Endothelial cell of umbilical vein (primary cell): ENCODE measurements at places on chromosomes 3 and 15. TPM values are rescaled to one million over a fixed set of nuclear protein-coding genes. Genes with fewer than 3 reads are reported as not detected.

- H3K4me1 ChIP-seq = no peaks in the 10 kb centered on the region
- H3K27me3 ChIP-seq = no peaks in the 10 kb centered on the region
- H3K36me3 ChIP-seq = no peaks in the 10 kb centered on the region
- no peak overlapping the region for H3K4me3 ChIP-seq
Measured at GRCh38 chr3:195366200-195366925, 76.5 kb downstream of the ACAP2 start.

DNA sequence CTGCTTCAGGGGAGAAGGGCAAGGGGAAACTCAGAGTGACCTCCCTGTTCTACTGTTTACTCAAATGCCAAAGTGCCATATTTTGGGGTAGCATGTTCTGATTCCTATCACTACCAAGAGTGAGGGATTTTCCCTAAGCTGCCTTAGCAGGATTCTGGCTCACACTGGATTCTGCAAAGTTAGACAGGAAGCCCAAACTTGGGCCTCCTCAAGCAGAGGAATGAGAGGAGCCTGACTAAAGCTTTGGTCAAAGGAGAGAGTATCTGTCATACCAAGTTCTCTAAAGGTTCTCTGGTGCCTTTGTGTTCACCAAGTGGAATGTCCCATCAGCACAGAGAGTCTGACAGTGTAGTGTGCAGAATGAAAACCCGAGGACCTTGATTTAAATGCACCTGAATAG lies 8.8 kb upstream of the RARB start:
- no peaks in the 10 kb centered on the region for H3K36me3 ChIP-seq
- H3K4me3 ChIP-seq = no peak overlapping the region
- no peak for DNase-seq
- H3K4me1 ChIP-seq = peaks cover 2% of the 10 kb centered on the region
- no peak overlapping the region for H3K27ac ChIP-seq

- H3K27me3 ChIP-seq = peaks cover 18% of the 10 kb centered on the region
- H3K27ac ChIP-seq = no peak overlapping the region
- no peak overlapping the region for H3K4me3 ChIP-seq
- peaks cover 13% of the 10 kb centered on the region for H3K4me1 ChIP-seq
Measured at GRCh38 chr3:127454968-127455367, 135.6 kb downstream of the TPRA1 start.

GRCh38 chr3:65583188-65583587 lies 455.5 kb downstream of the MAGI1 start:
- no peak for DNase-seq
- no peaks in the 10 kb centered on the region for H3K4me1 ChIP-seq
- H3K27ac ChIP-seq = no peak overlapping the region
- no peaks in the 10 kb centered on the region for H3K36me3 ChIP-seq
- H3K4me3 ChIP-seq = no peak overlapping the region

- no peaks in the 10 kb centered on the region for H3K36me3 ChIP-seq
- H3K27me3 ChIP-seq = no peaks in the 10 kb centered on the region
- H3K4me3 ChIP-seq = no peak overlapping the region
- no peak overlapping the region for H3K27ac ChIP-seq
- DNase-seq = peak; percentile 75
Measured at GRCh38 chr3:4720316-4721075, 227.3 kb downstream of the ITPR1 start.

DNA sequence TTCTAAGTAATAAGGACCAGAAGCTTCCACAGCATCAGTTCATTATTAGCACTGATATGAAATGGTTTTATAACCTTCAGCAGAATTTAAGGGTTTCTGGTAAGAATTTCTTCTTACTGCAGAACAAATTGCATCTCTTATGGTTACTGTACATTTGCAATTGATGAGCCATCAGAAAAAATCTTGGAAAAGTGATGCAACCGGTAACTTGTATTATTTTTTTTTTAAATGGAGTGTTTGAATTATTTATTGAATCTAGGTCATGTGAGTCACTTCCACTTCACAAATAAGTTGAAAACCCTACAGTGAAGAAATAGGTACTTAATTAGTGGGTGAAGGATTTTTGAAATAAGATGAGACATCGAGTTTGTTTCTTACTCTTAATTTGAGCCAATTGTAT lies 786.0 kb downstream of the TUSC7 start:
- no peak overlapping the region for H3K4me3 ChIP-seq
- no peak for DNase-seq
- H3K27me3 ChIP-seq = no peaks in the 10 kb centered on the region
- H3K36me3 ChIP-seq = no peaks in the 10 kb centered on the region
- no peaks in the 10 kb centered on the region for H3K4me1 ChIP-seq

OSBPL10 gene
- total RNA-seq = 37.1 and 47.6 TPM in 2 replicates

RNU5B-1 gene
- total RNA-seq = not detected in 2 replicates

GRCh38 chr15:78149805-78150751 lies 916 bp downstream of the IDH3A start:
- H3K4me3 ChIP-seq = peak overlapping the region; percentile 58
- H3K27me3 ChIP-seq = no peaks in the 10 kb centered on the region
- H3K4me1 ChIP-seq = peaks cover 11% of the 10 kb centered on the region
- no peaks in the 10 kb centered on the region for H3K36me3 ChIP-seq
- DNase-seq = peak; percentile 36

SLC9C1 gene
- 0.09 TPM in 1 of 2 replicates, not detected in the other for total RNA-seq

DUOXA2 gene
- not detected in 2 replicates for total RNA-seq

DNA sequence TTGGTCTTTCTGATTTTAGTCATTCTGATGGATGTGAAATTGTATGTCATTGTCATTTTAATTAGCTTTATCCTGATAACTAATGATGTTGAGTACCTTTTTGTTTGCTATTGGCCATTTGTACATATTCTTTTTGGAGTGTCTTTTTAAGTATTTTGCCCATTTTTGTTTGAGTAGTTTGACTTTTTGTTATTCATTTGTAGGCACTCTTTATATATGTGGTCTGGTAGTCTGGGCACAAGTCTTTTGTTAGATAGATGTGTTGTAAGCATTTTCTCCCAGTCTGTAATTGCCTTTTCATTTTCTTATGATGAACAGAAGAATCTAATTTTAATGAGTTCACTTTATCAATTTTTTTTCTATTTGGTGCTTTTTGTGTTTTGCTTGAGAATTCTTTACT lies 14.6 kb downstream of the GPR160 start:
- DNase-seq = no peak
- no peaks in the 10 kb centered on the region for H3K27me3 ChIP-seq
- H3K4me1 ChIP-seq = peaks cover 5% of the 10 kb centered on the region
- no peaks in the 10 kb centered on the region for H3K36me3 ChIP-seq

DNA sequence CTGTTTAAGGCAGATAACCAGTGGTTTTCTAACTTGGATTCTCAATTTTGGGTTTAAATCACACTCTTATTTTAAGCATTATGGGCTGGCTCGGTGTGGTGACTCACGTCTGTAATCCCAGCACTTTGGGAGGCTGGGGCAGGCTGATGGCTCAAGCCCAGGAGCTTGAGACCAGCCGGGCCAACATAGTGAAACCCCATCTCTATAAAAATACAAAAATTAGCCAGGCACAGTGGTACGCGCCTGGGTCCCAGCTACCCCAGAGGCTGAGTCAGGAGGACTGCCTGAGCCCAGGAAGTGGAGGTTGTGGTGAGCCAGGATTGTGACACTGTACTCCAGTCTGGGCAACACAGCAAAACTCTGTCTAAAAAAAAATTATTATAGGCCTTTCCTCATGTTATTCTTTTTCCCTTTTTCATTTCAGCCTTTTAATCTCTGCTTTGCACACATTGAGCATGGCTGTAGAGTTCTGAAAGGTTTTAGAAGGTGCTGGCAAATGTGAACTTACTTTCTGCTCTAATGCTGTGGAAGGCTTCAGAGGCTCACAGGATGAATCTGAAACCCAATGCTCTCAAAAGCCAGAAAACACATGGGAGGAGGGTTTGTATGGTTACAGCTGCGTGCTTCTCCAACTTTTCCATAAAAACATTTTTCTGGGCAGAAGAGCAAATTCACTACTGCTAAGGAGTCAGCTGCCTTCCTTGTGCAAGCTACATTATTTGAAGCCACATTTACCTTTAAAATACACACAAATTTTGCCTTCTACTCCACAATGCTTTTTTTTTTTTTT lies 32.5 kb downstream of the CHAC1 start:
- peaks cover 20% of the 10 kb centered on the region for H3K36me3 ChIP-seq
- no peak for DNase-seq
- H3K27me3 ChIP-seq = no peaks in the 10 kb centered on the region
- H3K4me3 ChIP-seq = no peak overlapping the region
- H3K27ac ChIP-seq = peak overlapping the region; percentile 2

DNA sequence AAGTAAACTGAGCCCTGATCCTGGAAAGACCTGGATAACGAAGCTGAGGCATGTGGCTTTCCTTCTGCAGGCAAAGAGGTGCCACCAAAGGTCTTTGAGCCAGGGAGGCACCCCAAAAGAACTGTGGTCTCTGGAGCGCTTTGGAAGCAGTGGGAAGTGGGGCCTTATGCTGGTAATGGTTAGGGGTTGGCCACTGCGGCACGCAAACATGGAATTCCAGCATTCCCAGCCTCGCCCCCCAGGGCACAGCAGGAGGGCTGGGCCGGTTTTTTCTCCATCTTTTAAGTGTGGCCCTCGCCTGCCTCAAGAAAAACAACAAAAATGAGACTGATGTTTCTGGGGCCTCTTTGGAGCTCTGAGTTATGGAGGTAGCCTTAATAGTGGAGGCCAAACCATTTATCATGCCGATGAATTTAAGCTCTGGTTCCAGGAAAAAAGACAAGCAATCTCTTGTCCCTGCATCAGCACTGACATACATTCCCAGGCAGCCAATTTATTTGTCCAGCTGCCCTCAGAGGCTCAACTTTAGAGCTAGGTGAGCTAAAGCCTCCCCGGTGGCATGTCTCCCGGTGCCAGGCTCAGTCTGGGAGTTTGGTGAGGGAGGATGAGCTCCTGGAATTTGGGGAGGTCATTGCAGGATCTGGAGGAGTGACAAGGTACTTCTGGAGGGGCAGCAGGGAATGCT lies 109.0 kb downstream of the TLE3 start:
- no peaks in the 10 kb centered on the region for H3K27me3 ChIP-seq
- H3K36me3 ChIP-seq = no peaks in the 10 kb centered on the region
- no peak overlapping the region for H3K4me3 ChIP-seq

GOLGA8R gene
- 2.0 and 2.2 TPM in 2 replicates for total RNA-seq

WDR93 gene
- total RNA-seq = not detected in 2 replicates

TTC21A gene
- 6.3 and 7.8 TPM in 2 replicates for total RNA-seq

DNA sequence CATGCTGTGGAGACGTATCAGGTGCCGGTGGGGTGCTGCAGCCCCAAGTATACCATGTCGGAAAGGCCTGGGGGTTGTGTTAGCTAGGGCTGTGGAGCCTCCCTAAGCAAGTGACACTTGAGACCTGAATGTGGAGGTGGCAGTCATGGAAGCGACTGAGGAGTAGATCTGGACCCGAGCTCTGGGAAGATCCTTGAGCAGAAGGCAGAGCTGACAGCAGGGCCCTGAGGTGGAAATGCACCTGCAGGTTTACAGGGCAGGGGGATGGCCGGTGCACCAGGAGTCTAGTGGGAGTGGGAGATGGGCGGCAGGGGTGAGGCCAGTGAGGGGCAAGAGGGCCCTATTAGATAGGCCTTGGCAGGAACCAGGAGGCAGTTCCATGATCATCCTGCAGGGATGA lies 91.8 kb upstream of the PLXNA1 start:
- DNase-seq = no peak
- peaks cover 7% of the 10 kb centered on the region for H3K4me1 ChIP-seq
- no peak overlapping the region for H3K27ac ChIP-seq
- H3K4me3 ChIP-seq = no peak overlapping the region
- H3K36me3 ChIP-seq = no peaks in the 10 kb centered on the region
- peaks cover under 1% of the 10 kb centered on the region for H3K27me3 ChIP-seq
